ENCODE measurements at places on chromosomes 13 and 19.

DNA sequence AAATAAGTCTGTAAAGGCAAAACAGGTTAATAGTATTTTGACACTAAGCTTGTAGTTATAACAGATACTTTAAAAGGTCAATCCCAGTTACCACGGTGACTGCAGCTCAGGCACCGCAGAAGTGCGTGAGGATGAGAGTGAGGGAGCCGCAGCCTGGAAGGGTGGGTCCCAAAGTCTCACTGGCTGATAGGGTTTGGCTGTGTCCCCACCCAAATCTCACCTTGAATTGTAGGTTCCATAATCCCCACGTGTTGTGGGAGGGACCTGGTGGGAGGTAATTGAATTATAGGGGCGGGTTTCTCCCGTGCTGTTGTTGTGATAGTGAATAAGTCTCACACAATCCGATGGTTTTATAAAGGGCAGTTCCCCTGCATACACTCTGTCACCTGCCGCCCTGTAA lies 40.0 kb upstream of the GAS6 start:
- DNase-seq = no peak

GRCh38 chr13:31045286-31046081 lies 113.0 kb downstream of the TEX26 start:
- DNase-seq = peak; percentile 90

GRCh38 chr13:99322297-99323103 lies 15.3 kb upstream of the GPR183 start:
- no peak for DNase-seq

DNA sequence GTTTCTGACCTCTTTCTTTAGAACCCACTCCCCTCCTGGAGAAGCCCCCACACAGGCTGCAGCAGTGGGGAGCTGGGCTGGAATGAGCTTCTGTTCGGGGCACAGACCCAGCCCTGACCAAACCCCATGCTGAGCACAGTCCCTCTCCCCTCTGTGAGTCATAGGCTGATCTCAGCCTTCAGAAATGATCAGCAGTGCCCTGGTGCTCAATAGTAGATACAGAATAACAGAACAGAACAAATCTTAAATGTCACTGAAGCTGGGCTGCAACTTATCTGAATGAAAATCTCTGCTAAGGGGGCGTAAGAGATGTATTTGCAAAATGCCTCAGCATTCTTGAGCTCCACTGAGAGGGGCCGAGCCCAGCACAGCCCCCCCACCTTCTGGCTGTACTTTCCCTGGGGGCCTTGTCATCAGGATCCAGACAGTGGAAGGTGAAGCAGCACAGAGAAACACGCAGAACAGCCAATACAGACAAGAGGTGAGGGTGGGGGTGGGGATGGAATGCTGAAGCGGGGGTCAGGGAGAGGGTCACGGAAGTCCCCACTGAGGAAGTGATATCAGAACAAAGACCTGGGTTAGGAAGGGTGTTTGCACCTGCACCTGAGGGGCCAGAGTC lies 9.9 kb downstream of the ZNF665 start:
- DNase-seq = no peak

- DNase-seq = no peak
Measured at GRCh38 chr13:73275163-73275562, 216.4 kb downstream of the KLF5 start.

DNA sequence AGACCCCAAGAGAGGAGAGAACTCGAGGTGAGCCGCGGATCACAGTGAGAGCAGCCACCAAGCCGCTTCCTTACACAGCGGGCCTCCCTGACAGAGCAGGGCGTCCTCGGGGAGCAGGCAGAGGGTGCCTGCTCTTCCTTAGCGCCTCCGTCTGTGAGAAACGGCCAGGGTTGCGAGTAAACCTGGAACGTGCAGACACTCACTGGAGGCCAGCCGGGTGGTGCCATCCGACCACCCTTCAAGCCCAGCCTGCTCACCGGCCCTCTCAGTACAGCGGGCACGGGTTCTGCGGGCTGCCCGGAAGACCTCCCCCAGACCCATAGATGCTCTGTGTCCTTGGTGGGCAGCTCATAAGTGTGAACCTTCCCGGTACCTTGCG lies 9.6 kb downstream of the DOT1L start:
- DNase-seq = no peak

GRCh38 chr19:35796645-35797542 lies 15.8 kb downstream of the PRODH2 start:
- no peak for DNase-seq

DNA sequence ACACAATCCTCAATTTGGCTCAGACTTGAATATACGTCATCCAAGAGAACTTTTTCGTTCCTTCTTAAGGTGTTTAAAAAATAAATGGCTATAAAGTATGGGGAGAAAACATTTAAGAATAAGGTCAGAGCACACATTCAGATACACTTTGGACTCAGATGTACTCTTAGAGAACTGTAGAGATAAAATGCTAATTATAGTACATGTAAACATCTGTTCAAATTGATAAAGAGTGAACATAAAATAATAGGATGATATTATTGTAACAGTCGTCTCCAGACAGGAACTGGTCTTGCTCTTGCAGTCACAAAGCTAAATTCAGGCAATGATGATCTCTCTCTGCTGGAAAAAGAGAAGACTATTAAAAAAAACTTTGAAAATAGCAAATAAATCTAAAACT lies 91.4 kb downstream of the RBM26 start:
- DNase-seq = no peak

GRCh38 chr19:751501-752341 lies 809 bp downstream of the MISP start:
- no peak for DNase-seq

GRCh38 chr19:35716801-35717664 lies 770 bp upstream of the KMT2B start:
- DNase-seq = peak; percentile 97

- DNase-seq = no peak
Measured at GRCh38 chr19:47609906-47610894, 1.3 kb downstream of the BICRA start.

Data from mesenteric fat pad (tissue), 1 donor.